CD4-positive, alpha-beta T cell (primary cell): ENCODE measurements at places on chromosomes 6 and 20.

- DNase-seq: no peak
Observed at GRCh38 chr6:74610352-74610751, 595.5 kb downstream of the COL12A1 start.

GRCh38 chr6:83873869-83874268, 14.4 kb downstream of the CYB5R4 start:
- DNase-seq: no peak

DNA sequence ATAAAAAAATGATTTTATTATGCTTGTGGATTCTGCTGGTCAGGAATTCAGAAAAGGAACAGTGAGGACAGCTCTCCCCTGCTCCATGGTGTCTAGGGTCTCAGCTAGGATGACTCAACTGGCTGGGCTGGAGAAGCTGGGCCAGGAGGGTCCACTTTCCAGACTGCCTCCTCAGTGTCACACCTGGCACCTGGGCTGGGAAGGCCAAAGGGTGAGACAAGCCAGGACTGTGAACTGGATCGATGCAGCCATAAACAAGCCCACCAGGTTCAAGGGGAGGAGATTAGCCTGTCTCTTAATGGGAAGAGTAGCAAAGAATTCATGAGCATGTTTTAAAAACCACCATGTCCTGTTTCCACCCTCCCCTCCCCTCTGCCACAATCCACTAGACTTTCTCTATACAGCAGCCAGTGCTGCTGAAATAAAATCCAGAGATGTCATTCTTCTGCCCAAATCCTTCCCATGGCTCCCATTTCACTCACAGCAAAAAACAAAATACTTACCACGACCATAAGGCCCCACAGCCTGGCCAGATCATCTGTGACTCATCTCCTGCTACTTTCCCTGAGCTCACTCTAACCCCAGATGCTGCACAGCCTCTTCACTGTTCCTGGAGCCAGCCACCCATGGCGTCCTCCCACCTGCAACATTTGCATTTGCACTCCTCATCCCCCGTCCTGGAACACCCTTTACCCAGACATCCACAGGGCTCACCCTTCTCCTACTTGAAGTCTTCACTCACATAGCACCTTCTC, 13.8 kb downstream of the SPTLC3 start:
- no peak for DNase-seq

- no peak for DNase-seq
Observed at GRCh38 chr6:110933912-110934311, 24.6 kb upstream of the GTF3C6 start.

GRCh38 chr20:33624399-33624798, 37.7 kb upstream of the C20orf144 start:
- DNase-seq: peak; percentile 11

DNA sequence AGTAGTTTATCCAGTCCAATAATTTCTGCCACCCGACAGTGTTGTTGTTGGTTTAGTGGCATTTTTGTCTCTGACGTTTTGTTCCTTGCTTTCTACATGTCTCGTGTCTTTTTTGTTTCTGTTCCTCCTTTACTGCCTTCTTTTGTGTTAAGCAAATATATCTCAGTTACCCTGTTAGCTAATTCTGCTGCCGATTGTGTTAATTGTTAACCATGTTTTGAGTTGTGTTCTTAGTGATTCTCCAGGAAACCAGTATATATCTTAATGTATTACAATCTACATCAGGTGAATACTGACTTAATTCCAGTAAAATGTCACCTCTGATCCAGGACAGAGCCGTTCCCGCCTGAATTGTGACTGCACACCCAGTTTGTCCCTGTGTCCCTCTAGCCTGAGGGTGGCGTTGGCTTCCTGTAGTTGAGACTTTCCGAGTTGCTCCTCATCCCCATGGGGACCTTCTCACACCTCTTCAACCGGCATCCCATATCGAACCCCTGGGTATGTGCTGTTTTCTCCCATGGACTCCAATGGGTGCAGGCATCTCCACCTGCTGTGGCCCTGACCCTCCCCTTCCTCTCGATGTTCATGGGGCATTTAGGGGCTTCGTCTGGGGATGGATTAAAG, 35.8 kb upstream of the BHLHE23 start:
- no peak for DNase-seq

GRCh38 chr6:17904491-17905120, 82.8 kb downstream of the KIF13A start:
- no peak for DNase-seq

- no peak for DNase-seq
Observed at GRCh38 chr20:53751620-53752318, 158.1 kb upstream of the ZNF217 start.

GRCh38 chr20:24699321-24700165, 230.1 kb downstream of the SYNDIG1 start:
- DNase-seq: no peak

DNA sequence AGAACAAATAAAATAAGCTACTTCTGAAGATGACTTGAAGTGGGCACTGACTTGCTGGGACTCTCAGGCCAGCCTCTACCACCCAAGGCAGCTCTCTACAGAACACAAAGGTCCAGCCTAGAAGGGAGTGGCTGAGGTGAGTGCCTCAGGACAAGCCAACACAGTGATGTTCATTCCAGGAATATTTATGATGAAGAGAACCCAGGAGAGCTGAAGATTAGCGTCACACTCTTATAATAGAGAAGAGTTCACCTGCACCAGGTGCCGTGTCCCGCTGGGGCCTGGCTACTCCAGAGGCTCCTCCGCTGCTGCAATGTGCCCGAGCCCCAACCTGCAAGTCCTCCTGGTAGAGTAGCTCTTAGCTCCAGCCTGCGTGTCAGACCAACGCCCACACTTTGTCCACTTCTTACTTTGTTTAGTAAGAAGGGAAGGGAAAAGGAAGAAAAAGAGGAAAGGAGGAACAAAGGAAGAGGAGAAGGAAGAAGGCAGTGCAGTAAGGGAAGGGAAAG, 182.4 kb upstream of the QKI start:
- no peak for DNase-seq

DNA sequence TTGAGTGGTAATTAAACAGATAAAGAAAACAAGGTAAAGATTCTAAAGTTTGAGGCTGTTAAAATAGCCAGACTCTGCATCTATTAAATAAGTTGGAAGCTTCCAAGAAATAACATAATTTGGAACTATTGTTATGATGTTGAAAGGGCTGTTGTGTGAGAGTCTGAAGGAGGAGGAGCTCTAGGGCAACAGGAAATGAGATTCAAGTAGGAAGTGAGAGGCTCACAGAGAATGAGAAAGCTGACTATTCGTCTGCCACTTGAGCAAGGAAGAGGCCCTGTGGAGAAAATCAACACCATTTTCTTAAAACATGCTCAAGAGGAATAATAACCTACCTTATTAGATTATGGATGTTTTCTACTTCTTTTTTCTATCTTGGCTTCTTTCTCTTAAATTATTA, 185.2 kb downstream of the SLC24A3 start:
- DNase-seq: no peak

DNA sequence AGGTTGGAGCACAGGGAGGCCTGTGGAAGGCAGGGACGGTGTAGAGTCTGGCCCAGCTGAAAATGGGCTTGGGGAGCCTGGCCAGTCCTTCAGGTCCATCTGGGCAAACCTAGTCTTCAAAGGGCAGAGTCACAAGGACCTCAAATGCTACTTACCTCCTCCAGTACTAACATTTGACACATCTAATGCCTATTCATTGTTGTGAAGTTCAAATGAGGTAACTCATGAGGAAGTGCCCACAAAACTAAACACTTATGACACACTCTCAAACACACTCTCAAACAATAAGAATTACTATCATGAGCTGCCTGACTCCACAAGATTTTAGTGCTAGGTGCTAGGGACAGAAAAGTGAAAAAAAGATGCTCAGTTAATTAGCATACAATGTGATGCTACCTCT, 27.1 kb downstream of the DAAM2 start:
- DNase-seq: no peak

GRCh38 chr6:77986380-77987034, 333.7 kb downstream of the MEI4 start:
- DNase-seq: no peak

GRCh38 chr6:93727447-93727846, 308.1 kb upstream of the EPHA7 start:
- DNase-seq: no peak

DNA sequence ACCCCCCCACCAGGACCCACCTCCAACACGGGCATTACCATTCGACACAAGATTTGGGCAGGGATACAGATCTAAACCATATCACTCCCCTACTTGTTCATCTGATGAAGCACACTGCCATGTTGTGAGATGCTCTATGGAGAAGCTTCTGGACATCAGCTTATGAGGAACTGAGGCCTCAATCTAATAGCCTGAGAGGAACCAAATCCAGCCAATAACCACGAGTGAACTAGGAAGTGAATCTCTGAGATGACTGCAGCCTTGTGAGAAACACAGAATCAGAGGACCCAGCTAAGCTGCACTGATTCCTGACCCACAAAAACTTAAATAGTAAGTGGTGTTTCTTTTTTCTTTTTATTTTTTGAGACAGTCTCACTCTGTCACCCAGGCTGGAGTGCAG, 21.6 kb upstream of the ZBTB2 start:
- DNase-seq: no peak

- no peak for DNase-seq
Observed at GRCh38 chr20:2873747-2874041, 413 bp downstream of the PTPRA start.

DNA sequence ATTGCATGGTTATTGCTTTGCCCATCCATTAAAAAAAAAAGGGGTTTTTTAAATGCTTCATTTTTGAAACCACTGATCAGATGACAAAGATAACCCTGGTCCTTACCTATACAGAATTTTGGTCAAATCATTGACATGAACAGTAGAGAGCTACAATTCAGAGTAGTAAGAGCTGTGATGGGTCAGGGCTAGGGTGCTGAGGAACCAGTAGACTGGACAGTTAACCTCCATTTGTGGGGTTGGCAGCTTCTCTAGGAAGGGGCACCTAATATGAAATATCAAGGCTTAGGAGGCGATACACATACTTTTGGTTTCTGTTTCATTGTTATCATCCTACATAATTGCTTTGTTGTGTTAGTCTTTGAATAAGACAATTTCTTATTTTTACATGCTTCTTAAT, 55.1 kb downstream of the ORC3 start:
- DNase-seq: peak; percentile 30

GRCh38 chr6:121389419-121389818, 46.0 kb upstream of the GJA1 start:
- DNase-seq: no peak

GRCh38 chr20:6238421-6238820, 115.6 kb upstream of the FERMT1 start:
- no peak for DNase-seq

GRCh38 chr6:111753573-111753972, 119.7 kb downstream of the FYN start:
- DNase-seq: peak; percentile 60

DNA sequence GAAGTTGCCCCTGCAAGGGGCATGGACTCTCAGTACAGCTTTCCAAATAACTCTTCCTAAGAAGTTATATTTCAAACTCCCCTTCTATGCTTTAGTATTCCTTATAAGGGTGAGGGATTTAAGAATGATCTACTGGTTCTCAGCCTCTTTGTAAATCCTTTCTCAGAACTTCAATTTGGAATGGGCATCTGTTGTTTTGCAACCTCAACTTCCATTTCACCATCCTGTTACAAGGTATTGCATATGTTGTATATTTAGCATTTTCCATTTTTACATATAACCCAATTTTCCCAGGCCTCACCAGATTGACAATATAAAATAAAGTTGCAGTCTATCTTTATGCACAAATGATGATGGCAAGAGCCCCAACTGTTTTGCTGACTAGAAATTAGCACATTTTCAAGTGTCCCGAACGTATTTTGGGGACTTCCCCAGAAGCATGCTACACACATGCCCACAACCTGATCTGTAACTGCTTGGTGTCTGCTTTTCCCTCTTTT, 154.9 kb upstream of the CARMIL1 start:
- no peak for DNase-seq

- no peak for DNase-seq
Observed at GRCh38 chr6:72864799-72865198, 242.9 kb downstream of the KCNQ5 start.

GRCh38 chr20:19850198-19850533, 92.1 kb downstream of the RIN2 start:
- DNase-seq: no peak

GRCh38 chr6:81534934-81535465, 217.5 kb downstream of the TENT5A start:
- DNase-seq: no peak

DNA sequence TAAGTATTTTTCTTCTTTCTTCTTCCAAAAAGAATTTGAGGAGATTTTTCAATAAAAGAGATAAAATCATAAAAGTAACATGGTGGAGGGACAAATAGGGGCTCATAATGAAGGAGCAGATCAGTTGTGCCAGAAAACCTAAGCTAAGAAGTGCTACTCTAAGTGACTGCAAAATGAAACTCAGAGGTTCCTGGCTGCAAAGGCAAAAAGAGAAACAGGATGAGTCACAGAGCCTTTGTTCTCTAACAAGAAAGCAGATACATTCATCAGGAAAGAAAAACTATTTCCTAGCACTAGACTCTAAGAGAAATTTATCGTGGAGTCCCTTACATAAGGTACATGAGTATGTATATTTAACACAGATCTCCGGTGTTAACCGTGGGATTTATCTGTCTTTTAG, 49.8 kb downstream of the TSHZ2 start:
- no peak for DNase-seq

DNA sequence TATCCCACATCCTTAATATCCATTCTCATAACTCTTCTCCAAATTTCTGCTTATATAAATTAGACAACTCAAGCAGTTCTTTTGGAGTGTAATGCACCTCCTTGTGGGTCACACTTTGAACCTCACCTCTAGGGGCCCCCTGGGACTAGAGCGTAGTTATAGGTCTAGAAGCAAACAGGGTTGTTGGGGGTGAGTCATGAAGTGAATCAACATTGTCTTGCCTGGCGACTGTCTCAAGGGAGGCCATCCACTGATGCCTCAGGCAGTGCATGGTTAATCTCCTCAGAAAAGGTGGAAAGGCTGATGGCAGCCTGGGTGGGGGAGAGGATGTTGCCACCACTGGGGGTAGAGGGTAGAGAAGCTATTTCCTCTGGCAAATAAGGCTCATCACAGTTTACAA, 129.1 kb downstream of the TNFRSF21 start:
- DNase-seq: no peak

DNA sequence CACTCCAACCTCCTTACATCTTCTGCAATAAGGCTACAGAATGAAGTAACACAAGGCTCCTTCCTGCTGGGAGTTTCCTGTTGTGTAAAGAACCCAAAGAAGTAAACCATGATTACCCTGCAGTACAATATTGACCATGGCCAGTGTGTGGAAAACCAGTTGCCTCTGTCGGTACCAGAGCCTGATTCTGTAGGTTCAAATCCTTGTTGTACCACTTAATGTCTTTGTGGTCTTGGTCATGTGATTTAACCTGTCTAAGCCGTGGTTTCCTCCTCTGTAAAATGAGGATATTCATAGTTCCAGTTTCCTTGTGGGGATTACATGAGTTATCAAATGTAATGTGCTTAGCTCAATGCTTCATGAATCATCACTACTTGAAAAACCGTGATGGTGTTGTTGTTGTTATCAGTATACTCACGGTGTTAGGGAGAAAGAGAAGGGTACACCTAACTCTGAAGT, 60.3 kb upstream of the PRELID3B start:
- DNase-seq: no peak

GRCh38 chr20:45419188-45420091, 3.5 kb downstream of the PIGT start:
- DNase-seq: no peak

- no peak for DNase-seq
Observed at GRCh38 chr6:137424251-137424650, 69.9 kb downstream of the OLIG3 start.
